ENCODE measurements at places on chromosomes 7 and 10. TPM values are rescaled to one million over a fixed set of nuclear protein-coding genes. Genes with fewer than 3 reads are reported as not detected.

UMAD1 gene
- total RNA-seq, result 16.2 TPM

ADCYAP1R1 gene
- not detected for total RNA-seq

CYP2C18 gene
- total RNA-seq, result not detected

PLXDC2 gene
- total RNA-seq, result 86.9 TPM

CDNF gene
- total RNA-seq, result 1.8 TPM

HECTD2 gene
- 17.1 TPM for total RNA-seq

ANXA7 gene
- total RNA-seq, result 143 TPM

HGF gene
- total RNA-seq, result 41.3 TPM

FAM13C gene
- 6.2 TPM for total RNA-seq

- no peak for DNase-seq
- no peaks in the 10 kb centered on the region for H3K27me3 ChIP-seq
These were observed 79.9 kb downstream of the HYCC1 start for GRCh38 chr7:22934023-22934422.

DNA sequence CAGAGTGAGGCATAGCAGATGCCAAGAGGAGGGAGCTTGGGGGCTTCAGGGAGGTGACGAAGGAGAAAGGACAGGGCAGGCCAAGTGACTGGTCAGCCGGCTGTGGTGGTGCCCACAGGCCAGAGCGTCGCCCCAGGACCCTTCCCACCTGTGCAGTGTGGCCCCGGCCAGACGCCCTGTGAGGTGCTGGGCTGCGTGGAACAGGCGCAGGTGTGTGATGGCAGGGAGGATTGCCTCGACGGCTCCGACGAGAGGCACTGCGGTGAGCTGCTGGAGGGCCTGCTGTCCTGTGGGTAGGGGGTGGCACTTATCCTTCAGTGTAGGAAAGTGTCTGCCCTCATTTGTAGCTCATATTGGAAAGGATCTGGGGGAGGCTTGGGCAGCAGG is 26.8 kb upstream of the ZNF467 start:
- no peaks in the 10 kb centered on the region for H3K27me3 ChIP-seq
- H3K36me3 ChIP-seq, result no peaks in the 10 kb centered on the region
- H3K27ac ChIP-seq, result no peak overlapping the region
- H3K4me1 ChIP-seq, result no peaks in the 10 kb centered on the region
- H3K4me3 ChIP-seq, result no peak overlapping the region
- DNase-seq, result no peak

GRCh38 chr10:132737390-132738048 is 48.4 kb downstream of the NKX6-2 start:
- H3K36me3 ChIP-seq, result no peaks in the 10 kb centered on the region
- H3K27ac ChIP-seq, result no peak overlapping the region
- no peak for DNase-seq
- no peak overlapping the region for H3K4me3 ChIP-seq
- H3K4me1 ChIP-seq, result no peaks in the 10 kb centered on the region

- no peak for DNase-seq
- no peaks in the 10 kb centered on the region for H3K27me3 ChIP-seq
- H3K4me3 ChIP-seq, result no peak overlapping the region
- no peak overlapping the region for H3K27ac ChIP-seq
- no peaks in the 10 kb centered on the region for H3K36me3 ChIP-seq
These were observed 41.6 kb downstream of the TCERG1L start for GRCh38 chr10:131269776-131270460.

GRCh38 chr10:5402798-5403197 is 1.8 kb downstream of the TUBAL3 start:
- DNase-seq, result no peak
- H3K27me3 ChIP-seq, result peaks cover 9% of the 10 kb centered on the region
- H3K27ac ChIP-seq, result no peak overlapping the region

DNA sequence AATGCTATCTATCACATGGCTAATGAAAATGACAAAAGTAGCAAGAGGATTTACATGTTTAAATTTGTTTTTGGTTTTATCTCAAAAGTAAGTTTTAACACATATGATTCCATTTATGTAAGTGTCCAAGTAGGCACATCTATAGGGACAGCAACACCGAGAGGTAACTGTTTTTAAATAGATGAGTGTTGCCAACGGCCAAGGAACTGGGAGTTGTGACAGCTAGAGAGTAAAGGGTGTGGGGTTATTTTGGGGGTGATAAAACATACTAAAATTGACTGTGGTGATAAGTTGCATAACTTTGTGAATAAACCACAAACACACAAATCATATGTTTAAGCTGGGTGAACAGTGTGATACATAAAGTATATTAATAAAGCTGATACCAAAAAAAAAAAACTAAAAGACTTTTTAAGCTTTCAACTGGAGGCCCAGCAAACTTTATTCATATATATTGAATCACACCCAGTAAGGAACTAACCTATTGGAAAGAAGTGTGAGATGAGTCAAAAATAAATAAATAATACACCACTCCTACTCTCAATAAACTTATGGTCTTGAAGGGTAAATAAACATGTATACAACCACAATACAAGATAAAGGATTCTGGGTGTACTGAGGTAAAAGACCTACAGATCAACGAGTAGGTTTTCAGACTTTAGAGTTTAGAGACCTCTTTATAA is 33.0 kb downstream of the LRRC72 start:
- no peaks in the 10 kb centered on the region for H3K27me3 ChIP-seq
- no peak for DNase-seq
- no peaks in the 10 kb centered on the region for H3K36me3 ChIP-seq
- no peaks in the 10 kb centered on the region for H3K4me1 ChIP-seq
- H3K4me3 ChIP-seq, result no peak overlapping the region

DNA sequence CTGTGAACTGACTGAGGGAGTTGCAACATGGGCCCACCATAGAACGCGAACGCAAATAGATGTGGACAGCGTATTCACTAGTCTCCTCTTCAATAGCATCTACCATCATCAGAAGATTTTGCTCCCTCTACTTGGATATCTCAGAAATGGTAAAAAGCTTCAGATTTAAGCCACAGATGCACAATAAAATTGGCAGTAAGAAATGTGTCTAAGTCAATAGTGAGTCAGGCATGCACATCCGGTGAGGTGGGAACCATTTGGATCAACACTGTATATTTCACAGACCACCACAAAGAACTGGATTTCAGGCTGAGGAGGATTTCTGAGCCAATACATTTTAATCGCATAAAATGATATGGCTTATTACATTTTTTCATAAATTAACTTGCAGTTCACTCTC is 111.5 kb upstream of the ADAM12 start:
- no peak for DNase-seq
- no peaks in the 10 kb centered on the region for H3K36me3 ChIP-seq
- H3K4me1 ChIP-seq, result peaks cover 9% of the 10 kb centered on the region
- H3K27ac ChIP-seq, result no peak overlapping the region
- no peak overlapping the region for H3K4me3 ChIP-seq
- no peaks in the 10 kb centered on the region for H3K27me3 ChIP-seq

DNA sequence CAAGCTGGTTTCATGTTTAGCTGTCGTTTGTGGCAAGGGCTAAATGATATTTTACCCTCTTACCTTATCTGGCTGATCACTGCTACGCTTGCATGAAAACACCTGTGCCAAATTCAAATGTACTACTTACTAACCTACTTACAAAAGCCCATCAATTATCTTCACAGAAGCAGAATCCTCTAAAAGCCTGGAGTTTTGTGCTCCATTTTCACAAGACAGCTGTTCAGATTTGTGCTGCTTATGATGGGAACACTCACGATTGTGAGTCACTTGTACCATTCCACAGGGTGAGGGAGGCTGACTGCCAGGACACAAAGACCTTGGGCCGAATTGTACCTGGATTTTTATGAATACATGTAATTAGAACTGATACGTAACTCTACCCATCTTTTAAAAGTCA is 245.0 kb upstream of the NPY start:
- no peak overlapping the region for H3K4me3 ChIP-seq
- H3K4me1 ChIP-seq, result no peaks in the 10 kb centered on the region
- no peaks in the 10 kb centered on the region for H3K27me3 ChIP-seq
- DNase-seq, result no peak
- no peak overlapping the region for H3K27ac ChIP-seq
- no peaks in the 10 kb centered on the region for H3K36me3 ChIP-seq

GRCh38 chr7:153386556-153386955 is 627.0 kb downstream of the ACTR3B start:
- no peaks in the 10 kb centered on the region for H3K36me3 ChIP-seq
- H3K4me3 ChIP-seq, result no peak overlapping the region
- H3K27me3 ChIP-seq, result no peaks in the 10 kb centered on the region
- H3K4me1 ChIP-seq, result no peaks in the 10 kb centered on the region

DNA sequence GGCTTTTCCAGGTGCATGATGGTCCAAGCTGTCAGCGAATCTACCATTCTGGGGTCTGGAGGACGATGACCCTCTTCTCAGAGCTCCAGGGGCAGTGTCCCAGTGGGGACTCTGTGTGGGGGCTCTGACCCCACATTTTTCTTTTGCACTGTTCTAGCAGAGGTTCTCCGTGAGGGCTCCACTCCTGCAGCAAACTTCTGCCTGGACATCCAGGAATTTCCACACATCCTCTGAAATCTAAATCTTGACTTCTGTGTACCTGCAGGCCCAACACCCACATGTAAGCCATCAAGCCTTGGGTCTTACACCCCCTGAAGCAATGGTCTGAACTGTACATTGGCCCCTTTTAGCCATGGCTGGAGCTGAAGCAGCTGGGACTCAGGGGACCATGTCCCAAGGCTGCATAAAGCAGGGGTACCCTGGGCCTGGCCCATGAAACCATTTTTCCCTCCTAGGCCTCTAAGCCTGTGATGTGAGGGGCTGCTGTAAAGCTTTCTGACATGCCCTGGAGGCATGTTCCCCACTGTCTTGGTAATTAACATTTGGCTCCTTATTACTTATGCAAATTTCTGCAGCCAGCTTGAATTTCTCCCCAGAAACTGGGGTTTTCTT is 86.9 kb downstream of the ZNF783 start:
- no peaks in the 10 kb centered on the region for H3K4me1 ChIP-seq
- no peaks in the 10 kb centered on the region for H3K36me3 ChIP-seq
- H3K4me3 ChIP-seq, result no peak overlapping the region
- no peaks in the 10 kb centered on the region for H3K27me3 ChIP-seq
- H3K27ac ChIP-seq, result no peak overlapping the region
- DNase-seq, result no peak

GRCh38 chr7:102286237-102287110 is at the start of gene SH2B2:
Gene SH2B2 (plus strand): TSS chr7:102286868. CDS start chr7:102300551, 13,683 bp downstream.
- peak within 1 kb of the TSS; percentile 79 for H3K4me3 ChIP-seq
- no peak within 1 kb of the TSS for H3K27ac ChIP-seq
- H3K36me3 ChIP-seq, result no peaks in the 10 kb centered on the region
- H3K27me3 ChIP-seq, result peaks cover 2% of the 10 kb centered on the region

DNA sequence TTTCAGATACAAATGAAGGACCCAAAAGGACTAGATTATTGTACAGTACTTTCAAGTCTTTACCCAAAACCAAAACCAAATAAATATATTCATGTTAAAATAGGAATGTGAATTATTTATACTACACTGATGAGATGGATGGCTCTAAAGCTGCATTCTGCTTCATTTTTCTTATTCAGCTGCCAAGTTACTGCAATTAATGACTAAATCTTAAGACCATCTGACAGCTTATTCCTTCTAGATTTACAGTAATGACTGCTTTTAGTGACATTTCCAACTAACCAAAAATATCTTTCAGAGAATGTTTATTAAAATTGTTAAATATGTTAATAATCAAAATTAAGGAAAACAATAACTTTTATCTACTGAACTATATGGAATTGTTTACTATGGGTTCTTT is 20.9 kb downstream of the ENKUR start:
- H3K27ac ChIP-seq, result no peak overlapping the region
- no peak for DNase-seq
- H3K27me3 ChIP-seq, result no peaks in the 10 kb centered on the region
- H3K36me3 ChIP-seq, result no peaks in the 10 kb centered on the region
- H3K4me3 ChIP-seq, result no peak overlapping the region

DNA sequence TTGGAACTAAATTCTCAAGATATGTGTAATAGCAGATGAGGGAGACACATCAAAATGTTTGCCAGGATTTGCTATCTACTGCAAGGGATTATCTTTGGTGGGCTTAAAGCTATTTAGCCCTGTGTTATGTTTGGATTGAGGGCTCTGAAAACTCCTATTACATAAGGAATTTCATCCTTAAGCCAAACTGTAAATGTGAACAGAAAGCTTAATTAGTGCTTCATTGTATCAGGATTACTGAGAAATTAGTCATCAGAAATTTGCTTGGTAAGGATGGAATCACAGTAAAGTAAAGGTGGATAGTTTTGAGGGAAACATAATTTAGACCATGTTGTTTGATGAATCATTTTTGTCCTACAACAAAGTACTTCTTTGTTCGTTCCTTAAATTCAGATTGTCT is 8.3 kb downstream of the ANKRD7 start:
- DNase-seq, result no peak
- no peaks in the 10 kb centered on the region for H3K36me3 ChIP-seq
- no peaks in the 10 kb centered on the region for H3K4me1 ChIP-seq
- H3K4me3 ChIP-seq, result no peak overlapping the region
- H3K27me3 ChIP-seq, result no peaks in the 10 kb centered on the region

GRCh38 chr10:131345691-131346090 is 34.2 kb upstream of the TCERG1L start:
- no peaks in the 10 kb centered on the region for H3K27me3 ChIP-seq
- H3K27ac ChIP-seq, result no peak overlapping the region
- no peak overlapping the region for H3K4me3 ChIP-seq
- no peaks in the 10 kb centered on the region for H3K4me1 ChIP-seq

DNA sequence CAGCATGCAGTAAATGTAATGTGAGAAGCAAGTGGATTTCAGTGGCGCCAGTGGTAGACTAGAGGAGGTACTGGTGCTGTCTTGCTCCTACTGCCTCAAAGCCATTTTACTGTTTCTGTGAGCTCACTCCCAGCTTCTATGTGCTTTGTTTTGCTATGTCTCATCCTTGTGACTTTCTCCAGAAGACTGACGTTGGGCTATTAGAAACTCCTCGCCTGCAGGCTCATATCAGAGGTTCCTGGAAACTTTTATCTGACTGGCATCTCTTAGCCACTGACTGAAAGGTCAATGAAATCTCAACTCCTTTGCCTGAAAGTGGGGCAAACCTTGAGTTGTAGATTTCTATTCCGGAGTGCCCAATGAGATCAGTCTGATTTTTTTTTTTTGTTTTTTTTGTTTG is 66.4 kb upstream of the SORCS1 start:
- H3K27ac ChIP-seq, result no peak overlapping the region
- no peaks in the 10 kb centered on the region for H3K36me3 ChIP-seq
- H3K27me3 ChIP-seq, result no peaks in the 10 kb centered on the region
- no peaks in the 10 kb centered on the region for H3K4me1 ChIP-seq

DNA sequence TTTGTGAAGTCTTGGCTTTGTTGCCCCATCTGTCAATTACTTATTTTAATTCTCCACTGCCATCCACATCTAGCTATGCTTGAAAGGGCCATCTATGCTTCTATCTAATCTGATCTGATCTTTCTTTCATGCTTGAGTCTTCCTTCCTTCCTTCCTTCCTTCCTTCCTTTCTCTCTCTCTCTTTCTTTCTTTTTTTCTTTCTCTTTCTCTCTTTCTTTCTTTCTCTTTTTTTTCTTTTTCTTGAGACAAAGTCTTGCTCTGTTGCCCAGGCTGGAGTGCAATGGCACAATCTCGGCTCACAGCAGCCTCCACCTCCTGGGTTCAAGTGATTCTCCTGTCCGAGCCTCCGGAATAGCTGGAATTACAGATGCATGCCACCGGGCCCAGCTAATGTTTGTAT is 11.3 kb downstream of the TFR2 start:
- peaks cover 26% of the 10 kb centered on the region for H3K27me3 ChIP-seq
- H3K27ac ChIP-seq, result no peak overlapping the region
- peak; percentile 47 for DNase-seq
- H3K36me3 ChIP-seq, result no peaks in the 10 kb centered on the region
- no peak overlapping the region for H3K4me3 ChIP-seq

GRCh38 chr7:1981201-1981877 is 251.4 kb downstream of the MAD1L1 start:
- no peak overlapping the region for H3K27ac ChIP-seq
- no peak for DNase-seq
- no peaks in the 10 kb centered on the region for H3K27me3 ChIP-seq
- no peaks in the 10 kb centered on the region for H3K4me1 ChIP-seq

- H3K27ac ChIP-seq, result no peak overlapping the region
- peaks cover 10% of the 10 kb centered on the region for H3K36me3 ChIP-seq
- DNase-seq, result peak; percentile 68
- H3K4me1 ChIP-seq, result no peaks in the 10 kb centered on the region
These were observed 10.6 kb downstream of the BHLHA15 start for GRCh38 chr7:98221611-98222532.
